ENCODE measurements at places on chromosomes 1 and 21.

GRCh38 chr21:42280356-42281180, 34.6 kb downstream of the TFF3 start:
- DNase-seq, result no peak

- DNase-seq, result no peak
These were observed 114.4 kb downstream of the CAMTA1 start for GRCh38 chr1:6899621-6900020.

DNA sequence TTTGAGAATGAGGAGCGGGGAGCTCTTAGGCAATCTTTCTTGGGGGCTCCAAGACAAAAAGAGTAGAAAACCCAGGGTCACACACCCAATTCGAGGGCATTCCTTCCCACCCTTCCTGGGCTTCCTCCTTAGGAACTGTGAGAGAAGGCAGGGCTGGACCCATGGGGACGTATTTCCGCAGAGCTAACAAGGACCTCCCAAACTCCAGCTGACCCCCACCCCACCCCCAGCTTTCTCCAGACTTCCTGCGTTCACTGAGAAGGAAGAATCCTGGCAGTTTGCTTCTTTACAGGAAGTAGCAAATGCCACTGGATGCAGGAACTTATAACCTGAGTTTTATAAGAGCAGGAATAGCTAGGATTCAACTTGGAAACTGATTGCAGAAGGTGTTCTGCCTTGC, 2.7 kb upstream of the LHX9 start:
- DNase-seq, result no peak

GRCh38 chr1:197884173-197884572, 18.3 kb upstream of the C1orf53 start:
- no peak for DNase-seq

DNA sequence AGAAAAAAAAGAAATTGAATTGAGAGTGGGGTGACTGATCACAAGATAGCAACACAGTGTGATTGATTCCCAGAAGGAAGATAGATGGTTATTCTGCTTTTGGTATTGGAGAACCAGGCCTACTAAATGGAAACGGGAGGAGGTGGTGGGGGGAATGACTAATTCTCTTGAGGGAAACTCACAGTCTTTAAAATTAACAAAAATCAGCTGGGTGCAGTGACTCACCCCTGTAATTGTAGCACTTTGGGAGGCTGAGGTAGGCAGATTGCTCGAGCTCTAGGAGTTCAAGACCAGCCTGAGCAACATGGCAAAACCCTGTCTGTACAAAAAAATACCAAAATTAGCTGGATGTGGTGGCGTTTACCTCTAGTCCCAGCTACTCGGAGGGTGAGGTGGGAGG, 134.6 kb upstream of the PDE4B start:
- no peak for DNase-seq

DNA sequence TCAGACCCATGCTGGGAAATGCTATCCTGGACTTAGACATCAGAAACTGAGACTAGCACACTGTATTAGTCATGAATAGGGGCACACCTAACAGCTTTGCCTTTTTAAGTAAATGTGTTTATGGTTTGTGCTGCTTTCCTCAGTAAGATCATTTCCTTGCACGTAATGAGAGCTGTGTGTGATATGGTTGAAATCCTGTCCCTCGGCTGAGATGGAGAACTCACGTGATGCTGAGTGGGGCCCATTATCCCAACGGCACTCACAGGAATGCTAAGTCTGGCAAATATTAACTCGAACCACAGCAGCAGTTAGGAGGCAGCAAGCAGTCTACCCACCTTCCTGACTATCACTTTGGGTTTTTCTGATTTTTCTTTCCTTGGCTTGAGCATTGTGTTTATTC, 38.2 kb downstream of the BCL9 start:
- no peak for DNase-seq

DNA sequence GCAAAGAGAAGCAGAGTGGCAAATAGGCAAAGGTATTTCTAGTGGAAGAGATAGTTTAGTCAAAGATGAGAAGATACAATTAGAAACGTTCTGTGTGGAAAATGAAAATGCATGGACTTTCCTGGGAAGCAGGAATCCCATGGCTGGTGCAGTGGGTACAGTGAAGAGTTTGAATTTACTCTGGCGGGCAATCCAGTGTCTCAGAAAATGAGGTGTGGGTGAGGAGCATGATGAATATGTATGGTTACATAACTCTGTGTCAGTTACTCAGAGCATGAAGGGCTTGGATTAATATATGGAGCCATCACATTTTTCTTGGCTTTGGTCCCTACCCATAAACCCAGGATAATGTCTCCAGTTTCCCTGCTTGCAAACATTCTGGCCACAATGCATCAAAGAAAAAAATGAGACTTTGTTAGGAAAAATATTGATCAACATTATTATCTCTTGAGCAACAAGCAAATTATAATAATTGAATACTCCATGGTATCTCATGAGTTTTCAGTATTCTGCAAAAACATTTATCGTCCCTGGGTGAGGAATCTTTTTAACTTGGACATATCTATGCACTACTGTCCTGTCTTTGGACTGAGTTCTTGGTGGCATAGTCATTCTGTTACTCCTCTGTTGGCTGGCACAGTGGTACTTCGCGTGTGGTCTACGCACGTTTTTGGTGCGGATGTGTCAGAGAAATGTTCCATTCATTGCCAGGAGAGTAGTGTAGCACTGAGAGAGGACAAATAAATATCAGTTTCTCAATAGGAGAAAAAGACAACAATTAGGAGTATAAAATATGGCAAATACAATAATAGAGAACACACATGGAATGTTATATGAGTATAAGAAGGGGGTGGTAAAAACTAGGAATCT, 173.7 kb upstream of the C1orf105 start:
- no peak for DNase-seq

DNA sequence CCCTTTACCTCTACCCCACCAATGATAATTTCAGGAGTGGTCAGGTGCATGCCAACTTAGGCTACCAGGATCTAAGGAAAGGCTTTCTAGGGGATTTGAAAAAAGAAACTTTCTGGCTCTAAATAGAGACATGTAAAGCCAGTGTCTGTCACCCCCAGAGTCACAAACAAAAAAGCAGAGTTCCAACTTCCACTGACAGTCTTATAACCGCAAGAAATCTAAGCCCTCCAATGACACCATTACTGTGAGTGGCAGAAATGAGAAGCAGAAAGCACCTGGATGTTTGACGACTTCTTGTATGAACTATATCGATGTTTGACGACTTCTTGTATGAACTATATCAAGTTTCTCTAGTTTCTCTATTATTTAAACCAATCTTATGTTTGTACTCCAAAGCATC, 6.0 kb downstream of the DENND1B start:
- DNase-seq, result no peak

GRCh38 chr1:198558402-198558801, 17.9 kb upstream of the ATP6V1G3 start:
- no peak for DNase-seq

- no peak for DNase-seq
These were observed 23.6 kb downstream of the VAMP4 start for GRCh38 chr1:171718216-171718615.

GRCh38 chr1:201369209-201369608, 8.3 kb downstream of the TNNT2 start:
- no peak for DNase-seq

DNA sequence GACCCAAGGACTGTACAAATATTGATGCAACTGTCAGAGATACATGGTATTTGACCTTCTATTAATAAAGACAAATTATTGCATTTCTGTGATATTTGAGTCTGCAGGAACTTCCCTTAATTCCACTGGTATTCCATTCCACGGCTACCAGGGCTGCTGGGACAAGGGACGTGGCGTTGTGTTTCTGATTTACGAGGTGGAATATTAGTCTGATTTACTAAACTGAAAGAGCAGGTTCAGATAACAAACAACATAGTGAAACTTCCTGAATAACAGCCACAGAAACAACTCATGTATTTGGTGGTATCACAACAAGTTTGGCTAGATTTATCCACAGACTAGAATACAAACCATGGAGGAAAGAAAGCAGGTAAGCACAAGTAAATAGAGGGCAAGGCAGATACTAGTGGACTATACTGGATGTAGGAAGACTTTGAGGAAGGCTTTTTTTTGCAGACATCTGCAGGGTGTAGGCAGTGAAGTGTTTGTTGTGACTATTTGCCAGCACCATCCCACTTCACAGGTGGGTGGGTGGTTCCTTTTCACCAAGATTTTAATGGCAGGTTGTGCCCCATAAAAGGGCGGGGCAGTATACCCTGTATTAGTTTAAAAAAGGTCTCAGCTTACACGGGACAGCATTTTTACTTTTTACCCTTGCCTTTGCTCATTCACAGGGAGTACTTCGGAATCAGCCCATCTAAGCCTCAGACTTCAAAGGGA, 100.4 kb downstream of the FGGY start:
- no peak for DNase-seq

DNA sequence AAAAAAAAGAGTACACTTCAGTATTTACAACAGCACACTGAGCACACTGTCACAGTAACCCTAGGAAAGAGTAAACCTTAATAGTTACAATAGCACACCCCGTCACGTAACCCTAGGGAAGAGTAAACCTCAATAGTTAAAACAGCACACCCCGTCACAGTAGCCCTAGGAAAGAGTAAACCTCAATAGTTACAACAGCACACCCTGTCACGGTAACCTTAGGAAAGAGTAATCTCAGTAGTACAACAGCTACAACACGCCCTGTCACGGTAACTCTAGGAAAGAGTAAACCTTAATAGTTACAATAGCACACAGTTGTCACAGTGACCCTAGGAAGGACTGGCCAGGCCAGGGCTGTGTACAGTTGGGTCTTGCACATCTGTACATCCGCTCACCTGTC, 3.0 kb downstream of the CDK11A start:
- DNase-seq, result no peak

Measured in activated CD8-positive, alpha-beta memory T cell treated with anti-CD3 and anti-CD28 coated beads for 4 hours (primary cell).